ENCODE measurements at places on chromosomes 6 and 20. TPM values are rescaled to one million over a fixed set of nuclear protein-coding genes. Genes with fewer than 3 reads are reported as not detected.

The SDC4 gene
- 51.2 TPM for total RNA-seq

The MRAP2 gene
- 65.1 TPM for total RNA-seq

The LHFPL5 gene
- not detected for total RNA-seq

The BNIP5 gene
- not detected for total RNA-seq

The RBPJL gene
- not detected for total RNA-seq

The MYCT1 gene
- total RNA-seq: 20.1 TPM

The GTSF1L gene
- not detected for total RNA-seq

The RBCK1 gene
- 52.8 TPM for total RNA-seq

The PPP1R3G gene
- total RNA-seq: 5.3 TPM

- H3K27ac ChIP-seq: no peak overlapping the region
- H3K36me3 ChIP-seq: peaks cover 3% of the 10 kb centered on the region
- no peak for DNase-seq
- no peaks in the 10 kb centered on the region for H3K27me3 ChIP-seq
- H3K4me3 ChIP-seq: no peak overlapping the region
Measured at GRCh38 chr6:83127976-83128375, 60.5 kb downstream of the DOP1A start.

- H3K4me1 ChIP-seq: no peaks in the 10 kb centered on the region
- no peaks in the 10 kb centered on the region for H3K36me3 ChIP-seq
- H3K27ac ChIP-seq: no peak overlapping the region
- H3K4me3 ChIP-seq: no peak overlapping the region
- DNase-seq: no peak
- no peaks in the 10 kb centered on the region for H3K27me3 ChIP-seq
Measured at GRCh38 chr6:167528239-167528638, 203.4 kb downstream of the TTLL2 start.

GRCh38 chr6:135418040-135418760, 79.3 kb downstream of the AHI1 start:
- no peaks in the 10 kb centered on the region for H3K4me1 ChIP-seq
- H3K4me3 ChIP-seq: no peak overlapping the region
- no peaks in the 10 kb centered on the region for H3K36me3 ChIP-seq
- no peak overlapping the region for H3K27ac ChIP-seq
- no peak for DNase-seq
- no peaks in the 10 kb centered on the region for H3K27me3 ChIP-seq

- DNase-seq: no peak
- H3K27me3 ChIP-seq: no peaks in the 10 kb centered on the region
- H3K27ac ChIP-seq: no peak overlapping the region
- H3K4me3 ChIP-seq: no peak overlapping the region
- peaks cover 3% of the 10 kb centered on the region for H3K4me1 ChIP-seq
- H3K36me3 ChIP-seq: no peaks in the 10 kb centered on the region
Measured at GRCh38 chr6:163529605-163530004, 115.1 kb downstream of the QKI start.

DNA sequence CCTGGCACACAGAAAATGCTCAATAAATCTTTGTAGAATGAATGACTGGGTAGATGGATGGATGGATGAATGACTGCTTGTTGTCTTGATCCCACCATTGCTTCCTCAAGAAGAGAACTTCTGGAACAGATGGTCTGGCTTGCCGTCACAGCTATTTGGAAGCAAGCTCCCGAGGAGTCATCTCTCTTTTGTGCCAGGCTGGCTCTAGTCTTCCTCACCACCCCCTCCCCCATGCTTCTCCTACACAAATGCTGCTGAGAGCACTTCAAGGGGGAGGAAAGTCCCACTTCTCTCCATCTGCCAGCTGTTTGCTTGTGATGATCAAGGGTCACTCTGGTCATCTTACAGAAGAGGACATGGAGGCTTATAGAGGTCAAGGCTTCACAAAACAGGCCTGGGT, 11.6 kb upstream of the KCNG1 start:
- H3K27ac ChIP-seq: no peak overlapping the region
- DNase-seq: no peak
- H3K4me3 ChIP-seq: no peak overlapping the region
- no peaks in the 10 kb centered on the region for H3K36me3 ChIP-seq

DNA sequence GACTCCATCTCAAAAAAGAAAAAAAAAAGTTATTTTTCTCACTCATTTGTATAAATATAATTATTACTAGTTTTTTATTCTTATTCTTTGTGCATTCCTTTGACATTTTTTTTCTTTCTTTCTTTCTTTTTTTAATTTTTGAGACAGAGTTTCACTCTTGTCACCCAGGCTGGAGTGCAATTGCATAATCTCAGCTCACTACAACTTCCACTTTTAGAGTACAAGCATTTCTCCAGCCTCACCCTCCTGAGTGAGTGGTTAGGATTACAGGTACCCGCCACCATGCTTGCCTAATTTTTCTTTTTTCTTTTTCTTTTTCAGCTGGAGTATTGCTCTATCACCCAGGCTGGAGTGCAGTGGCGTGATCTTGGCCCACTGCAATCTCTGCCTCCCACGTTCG, 51.4 kb upstream of the JARID2 start:
- H3K27me3 ChIP-seq: no peaks in the 10 kb centered on the region
- H3K36me3 ChIP-seq: no peaks in the 10 kb centered on the region
- no peaks in the 10 kb centered on the region for H3K4me1 ChIP-seq
- H3K27ac ChIP-seq: no peak overlapping the region
- H3K4me3 ChIP-seq: no peak overlapping the region

GRCh38 chr6:107712665-107713551, 111.2 kb downstream of the SCML4 start:
- no peaks in the 10 kb centered on the region for H3K36me3 ChIP-seq
- DNase-seq: no peak
- no peaks in the 10 kb centered on the region for H3K4me1 ChIP-seq
- H3K4me3 ChIP-seq: peak overlapping the region; percentile 36

DNA sequence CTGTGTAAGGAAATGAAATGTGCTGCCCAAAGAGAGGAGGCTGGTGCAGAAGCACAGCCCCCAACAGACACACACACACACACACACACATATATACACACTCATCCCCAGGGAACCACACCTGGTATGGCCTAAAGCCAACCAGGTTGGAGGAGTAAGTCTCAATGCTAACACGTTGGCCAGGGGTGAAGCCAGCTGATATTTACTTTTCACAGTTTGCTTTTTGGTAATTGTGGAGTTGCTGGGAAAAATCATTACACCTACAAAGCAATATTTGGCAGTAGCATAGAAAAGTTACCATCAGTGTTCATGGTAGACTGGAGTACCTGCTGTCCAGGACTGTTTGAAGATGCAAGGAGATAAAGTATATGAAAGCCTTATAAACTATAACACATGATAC, 50.3 kb upstream of the NAA20 start:
- H3K27ac ChIP-seq: no peak overlapping the region
- no peaks in the 10 kb centered on the region for H3K36me3 ChIP-seq
- no peaks in the 10 kb centered on the region for H3K27me3 ChIP-seq
- DNase-seq: no peak
- H3K4me1 ChIP-seq: no peaks in the 10 kb centered on the region

DNA sequence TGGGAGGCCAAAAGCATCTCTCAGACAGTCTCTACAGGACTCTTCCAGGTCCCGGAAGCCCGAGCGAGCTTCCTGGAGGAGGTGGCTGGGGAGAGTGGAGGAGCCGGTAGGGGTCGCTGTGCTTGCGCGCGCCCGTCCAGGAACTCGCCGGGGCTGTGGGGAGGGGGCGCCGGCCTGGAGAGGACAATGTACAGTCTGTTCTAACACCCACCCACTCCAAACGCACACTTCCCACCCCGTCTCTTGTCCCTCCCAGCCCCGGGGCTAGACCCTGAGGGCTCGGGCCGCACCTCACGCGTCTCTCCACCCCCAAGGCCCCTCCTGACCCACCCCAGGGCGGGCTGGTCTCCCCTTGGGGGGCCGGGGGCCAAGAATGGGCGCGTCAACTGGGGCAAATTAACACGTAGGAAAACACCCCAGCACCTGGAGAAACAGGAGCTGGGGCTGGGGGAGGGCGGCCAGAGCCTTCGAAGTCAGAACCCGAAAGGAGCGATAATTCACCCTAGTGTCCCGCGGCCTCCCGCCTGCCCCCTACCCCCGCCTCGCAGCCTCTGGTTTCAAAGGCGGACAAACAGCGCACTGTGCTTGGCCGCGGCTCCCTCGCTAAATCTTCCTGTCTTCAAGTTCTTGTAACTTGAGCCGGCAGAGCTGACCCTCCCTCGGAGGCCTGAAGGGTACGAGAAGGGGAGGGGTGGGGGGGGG, 103.2 kb upstream of the FOXP4 start:
- H3K27ac ChIP-seq: no peak overlapping the region
- H3K4me1 ChIP-seq: no peaks in the 10 kb centered on the region
- H3K27me3 ChIP-seq: no peaks in the 10 kb centered on the region
- H3K36me3 ChIP-seq: no peaks in the 10 kb centered on the region
- peak; percentile 72 for DNase-seq
- H3K4me3 ChIP-seq: no peak overlapping the region

DNA sequence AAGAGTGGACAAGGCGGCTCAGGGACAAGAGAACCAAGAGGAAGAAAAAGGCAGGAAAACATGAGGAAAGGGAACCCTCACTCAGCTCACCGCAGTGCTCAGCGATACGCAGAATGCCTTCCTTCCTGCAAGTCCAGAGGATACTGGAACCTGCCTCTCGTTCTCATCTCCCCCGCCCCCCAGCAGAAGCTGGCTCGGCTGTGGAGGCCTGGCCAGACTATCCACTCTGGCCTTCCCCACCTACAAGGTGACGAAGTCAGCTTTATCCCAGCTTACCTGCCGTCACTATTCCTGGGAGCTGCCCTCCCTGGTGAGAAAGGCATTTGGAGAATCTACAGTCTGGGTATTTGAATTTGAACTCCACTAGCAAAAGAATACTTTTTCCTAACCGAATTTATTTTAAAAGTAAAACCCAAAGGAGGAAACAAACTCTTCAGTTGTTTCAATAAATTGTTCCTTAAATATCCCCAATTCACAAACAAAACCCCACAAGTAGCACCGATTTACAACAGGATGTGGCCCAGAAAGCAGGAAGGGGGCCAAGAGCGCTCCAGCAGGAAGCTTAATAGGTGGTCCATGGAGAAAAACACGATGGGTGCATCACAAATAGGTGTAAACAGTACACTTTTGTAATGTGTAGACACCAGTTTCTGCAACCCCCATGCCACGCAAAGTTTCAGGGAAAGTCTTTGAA, 2.1 kb upstream of the DIDO1 start:
- H3K27me3 ChIP-seq: no peaks in the 10 kb centered on the region
- no peak overlapping the region for H3K27ac ChIP-seq

GRCh38 chr6:49410564-49410963, 52.5 kb downstream of the MMUT start:
- H3K4me3 ChIP-seq: no peak overlapping the region
- H3K27ac ChIP-seq: no peak overlapping the region
- no peaks in the 10 kb centered on the region for H3K36me3 ChIP-seq
- no peak for DNase-seq
- H3K27me3 ChIP-seq: no peaks in the 10 kb centered on the region
- no peaks in the 10 kb centered on the region for H3K4me1 ChIP-seq

DNA sequence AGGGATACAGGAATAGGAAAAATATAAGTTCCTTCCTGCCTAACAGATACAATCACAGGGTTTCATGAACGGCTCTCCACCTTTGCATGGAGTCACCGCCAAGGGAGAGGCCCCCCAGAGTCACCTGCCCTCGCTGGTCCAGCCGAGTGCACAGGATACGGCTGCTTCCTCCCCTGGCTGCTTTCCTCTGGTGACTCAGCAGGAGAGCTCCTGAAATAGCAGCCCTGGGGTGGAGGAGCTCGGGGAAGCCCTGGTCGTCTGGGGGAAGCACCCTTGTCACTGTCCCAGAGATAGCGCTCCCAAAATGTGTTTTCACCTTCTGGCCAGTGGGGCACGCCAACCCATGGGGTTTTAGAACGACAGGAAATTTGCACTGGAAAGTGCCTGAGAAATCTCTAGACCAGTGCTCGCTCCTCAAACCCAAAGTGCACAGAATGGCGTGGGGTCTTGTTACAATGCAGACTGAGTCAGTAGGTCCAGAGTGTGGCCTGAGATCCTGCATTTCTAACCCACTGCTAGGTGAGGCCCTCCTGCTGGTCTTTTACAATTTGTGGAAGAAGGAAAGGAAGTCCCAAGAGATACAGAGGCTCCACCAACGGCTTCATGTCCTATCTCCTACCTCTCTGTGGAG, 35.9 kb upstream of the FAM50B start:
- H3K4me3 ChIP-seq: no peak overlapping the region
- no peaks in the 10 kb centered on the region for H3K36me3 ChIP-seq
- no peaks in the 10 kb centered on the region for H3K27me3 ChIP-seq
- no peaks in the 10 kb centered on the region for H3K4me1 ChIP-seq
- DNase-seq: peak; percentile 86

GRCh38 chr6:159992366-159992765, 23.5 kb downstream of the IGF2R start:
- DNase-seq: no peak
- H3K27ac ChIP-seq: no peak overlapping the region
- no peak overlapping the region for H3K4me3 ChIP-seq
- H3K4me1 ChIP-seq: no peaks in the 10 kb centered on the region
- no peaks in the 10 kb centered on the region for H3K36me3 ChIP-seq

DNA sequence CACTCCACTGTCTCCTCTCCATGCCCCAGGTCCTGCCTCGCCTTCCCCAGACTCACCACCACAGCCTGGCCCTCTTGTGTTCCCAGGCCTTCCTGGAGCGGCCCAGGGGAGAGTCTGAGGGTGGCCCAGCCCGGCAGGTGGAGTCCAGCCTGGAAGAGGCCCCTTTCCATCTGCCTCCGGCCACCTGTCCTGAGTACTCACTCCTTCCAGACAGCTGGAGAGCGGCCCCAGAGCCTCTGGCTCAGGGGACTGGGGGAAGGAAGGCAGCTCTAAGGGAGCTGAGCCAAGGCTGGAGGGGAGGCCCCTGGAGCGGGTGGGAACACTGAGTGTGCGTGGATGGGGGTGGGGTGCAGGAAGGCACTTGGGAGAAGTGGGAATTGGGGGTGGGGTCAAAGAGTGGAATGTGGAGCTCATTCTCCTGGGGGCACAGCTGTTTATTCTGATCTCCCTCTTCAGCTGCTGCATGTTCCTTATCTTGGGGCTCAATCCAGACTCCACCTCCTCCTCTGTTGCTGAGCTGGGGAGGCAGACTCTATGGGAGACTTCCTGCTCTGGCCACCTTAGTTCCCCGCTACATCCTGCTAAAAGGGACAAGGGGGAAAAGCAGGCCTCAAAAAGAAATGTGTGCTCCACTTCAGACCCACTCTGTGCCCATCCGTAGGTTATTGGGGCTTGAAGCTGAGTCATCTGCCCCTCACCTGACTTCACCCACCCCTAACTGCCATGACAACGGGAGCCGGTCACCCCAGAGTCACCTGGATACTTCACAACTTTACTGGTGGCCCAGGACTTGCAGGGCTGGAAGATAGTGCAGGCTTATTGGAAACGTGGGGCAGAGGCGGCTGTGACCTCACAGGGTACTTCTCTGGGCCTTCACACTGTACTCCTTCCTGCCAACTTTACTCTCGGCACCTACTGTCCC, 19.5 kb upstream of the TAF8 start:
- H3K36me3 ChIP-seq: no peaks in the 10 kb centered on the region
- H3K27me3 ChIP-seq: no peaks in the 10 kb centered on the region
- H3K4me3 ChIP-seq: no peak overlapping the region
- no peak overlapping the region for H3K27ac ChIP-seq

GRCh38 chr6:36716476-36717093, 19.0 kb downstream of the RAB44 start:
- H3K27me3 ChIP-seq: no peaks in the 10 kb centered on the region
- no peak overlapping the region for H3K27ac ChIP-seq
- no peaks in the 10 kb centered on the region for H3K36me3 ChIP-seq
- DNase-seq: peak; percentile 27
- no peak overlapping the region for H3K4me3 ChIP-seq
- H3K4me1 ChIP-seq: no peaks in the 10 kb centered on the region

Data from aorta (tissue), 5 donors.